Mesendoderm (in vitro differentiated cells): ENCODE measurements at places on chromosomes 11 and 22.

DNA sequence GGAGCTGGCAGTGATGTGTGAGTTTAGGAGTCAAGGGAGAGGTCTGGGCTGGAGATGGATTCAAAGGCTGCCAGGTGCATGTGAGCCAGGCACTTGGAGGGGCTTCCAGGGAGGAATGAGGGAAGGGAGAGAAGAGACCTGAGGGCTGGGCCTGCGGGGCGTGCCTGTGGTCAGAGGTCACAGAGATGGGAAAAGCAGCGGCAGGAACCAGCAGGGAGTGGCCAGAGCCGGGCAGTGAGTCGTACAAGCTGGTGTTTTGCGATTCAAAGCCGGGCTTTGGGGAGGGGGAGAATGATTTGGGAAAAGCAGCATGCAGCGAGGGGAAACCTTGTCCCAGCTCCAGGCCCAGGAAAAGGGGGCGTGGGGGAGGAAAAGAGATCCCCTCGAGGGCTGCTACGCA lies 96.9 kb upstream of the RTL6 start:
- no peak for DNase-seq

GRCh38 chr11:47143322-47143721 lies 33.4 kb downstream of the ARFGAP2 start:
- DNase-seq = peak; percentile 85

GRCh38 chr22:45890351-45890635 lies 86.7 kb downstream of the WNT7B start:
- no peak for DNase-seq

- DNase-seq = no peak
These were observed 906.2 kb downstream of the BRD1 start for GRCh38 chr22:48921411-48921903.

GRCh38 chr22:27104449-27104848 lies 447.1 kb downstream of the MIAT start:
- DNase-seq = no peak

- peak; percentile 50 for DNase-seq
These were observed 114.8 kb downstream of the C11orf58 start for GRCh38 chr11:16853266-16853665.

GRCh38 chr11:110896358-110896757 lies 184.1 kb upstream of the ARHGAP20 start:
- peak; percentile 38 for DNase-seq

DNA sequence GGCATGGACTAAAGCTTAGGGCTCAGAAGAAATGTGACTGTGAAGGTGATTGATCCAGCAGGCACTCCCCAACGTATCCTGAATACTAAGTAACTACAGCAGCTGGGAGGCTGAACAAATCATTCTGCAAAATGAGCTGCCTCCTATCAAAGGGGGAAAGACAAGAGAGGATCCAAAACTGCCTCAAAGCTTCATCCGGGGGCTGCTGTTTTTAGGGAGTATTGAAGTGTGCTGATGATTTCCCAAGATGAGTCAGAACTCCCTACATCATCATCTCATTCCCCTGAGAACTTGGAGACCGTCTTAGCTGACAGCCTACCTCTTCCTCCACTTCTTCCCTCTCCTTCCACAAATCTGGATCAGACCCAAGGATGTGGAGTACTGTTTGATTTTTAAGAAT lies 108.4 kb upstream of the GRAMD1B start:
- no peak for DNase-seq

- no peak for DNase-seq
These were observed 1.4 kb upstream of the MFNG start for GRCh38 chr22:37487571-37487970.

- DNase-seq = no peak
These were observed 2.9 kb upstream of the ENTHD1 start for GRCh38 chr22:39896313-39896996.

GRCh38 chr11:130070846-130071200 lies 1.1 kb downstream of the APLP2 start:
- DNase-seq = peak; percentile 55

- DNase-seq = no peak
These were observed 7.3 kb downstream of the PHLDA2 start for GRCh38 chr11:2921742-2922493.

GRCh38 chr22:39457556-39458443 lies 988 bp downstream of the MGAT3 start:
- no peak for DNase-seq

DNA sequence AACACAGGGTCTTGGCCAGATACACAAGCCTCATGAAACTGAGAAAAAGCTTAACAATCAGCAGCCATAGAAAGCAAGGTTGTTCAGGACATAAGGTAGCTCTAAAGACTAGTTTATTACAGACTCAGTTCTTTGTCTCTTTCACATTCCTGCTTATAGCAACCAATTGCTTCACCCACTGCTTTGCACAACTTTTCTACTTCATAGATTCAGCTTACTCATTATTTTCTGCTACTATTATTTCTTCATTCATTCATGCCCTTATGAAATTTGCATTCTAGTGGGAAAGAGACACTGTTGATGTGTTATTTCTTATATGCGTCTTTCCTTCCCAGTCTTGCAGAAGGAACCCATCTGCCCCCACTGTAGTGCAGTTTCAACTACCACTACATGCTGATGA lies 4.7 kb downstream of the CCDC34 start:
- no peak for DNase-seq

GRCh38 chr11:73275381-73275750 lies 3.2 kb downstream of the P2RY6 start:
- DNase-seq = peak; percentile 41

DNA sequence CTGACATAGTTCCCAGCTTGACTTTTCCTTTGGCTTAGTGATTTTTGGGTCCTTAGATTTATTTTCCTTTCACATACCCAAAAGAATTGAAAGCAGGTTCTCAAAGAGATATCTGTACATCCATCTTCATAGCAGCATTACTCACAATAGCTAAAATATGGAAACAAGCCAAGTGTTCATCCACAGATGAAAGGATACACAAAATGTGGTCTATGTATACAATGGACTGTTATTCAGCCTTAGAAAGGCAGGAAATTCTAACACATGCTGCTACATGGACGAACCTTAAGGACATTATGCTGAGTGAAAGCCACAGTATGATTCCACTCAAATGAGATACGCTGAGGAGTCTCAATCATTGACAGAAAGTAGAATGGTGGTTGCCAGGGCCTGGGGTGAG lies 171.8 kb downstream of the IGLL1 start:
- DNase-seq = no peak

GRCh38 chr11:65279741-65280440 lies 18.1 kb downstream of the POLA2 start:
- no peak for DNase-seq

- peak; percentile 61 for DNase-seq
These were observed 700 bp downstream of the TTC17 start for GRCh38 chr11:43359422-43359818.

GRCh38 chr11:68028802-68029545 lies 1.5 kb upstream of the NDUFS8 start:
- no peak for DNase-seq
